ENCODE measurements at places on chromosomes 3 and 15.

GRCh38 chr15:77632534-77633133 lies at the start of gene LINGO1:
TSS of gene LINGO1 (minus strand) at chr15:77632912. CDS start at chr15:77632315, 597 bp downstream.
- DNase-seq: no peak

GRCh38 chr15:92801774-92802464 lies 98.2 kb upstream of the CHD2 start:
- no peak for DNase-seq

- no peak for DNase-seq
Observed at GRCh38 chr3:34411596-34411995, 613.2 kb downstream of the PDCD6IP start.

DNA sequence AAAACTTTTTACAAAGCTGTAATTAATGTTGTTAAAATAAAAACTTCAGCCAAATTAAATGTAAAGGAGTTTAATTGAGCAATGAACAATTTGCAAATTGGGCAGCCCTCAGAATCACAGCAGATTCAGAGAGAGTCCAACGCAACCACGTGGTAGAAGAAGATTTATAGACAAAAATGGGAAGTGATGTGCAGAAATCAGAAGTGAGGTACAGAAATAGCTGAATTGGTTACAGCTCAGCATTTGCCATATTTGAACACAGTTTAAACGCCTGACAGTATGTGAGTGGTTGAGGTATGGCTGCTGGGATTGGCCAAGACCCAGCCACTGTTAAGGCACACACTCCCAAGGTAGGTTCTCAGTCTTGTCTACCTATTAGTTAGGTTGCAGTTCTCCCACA lies 14.4 kb upstream of the PLA2G4D start:
- DNase-seq: no peak

GRCh38 chr3:53288214-53288613 lies 32.4 kb upstream of the TKT start:
- no peak for DNase-seq

DNA sequence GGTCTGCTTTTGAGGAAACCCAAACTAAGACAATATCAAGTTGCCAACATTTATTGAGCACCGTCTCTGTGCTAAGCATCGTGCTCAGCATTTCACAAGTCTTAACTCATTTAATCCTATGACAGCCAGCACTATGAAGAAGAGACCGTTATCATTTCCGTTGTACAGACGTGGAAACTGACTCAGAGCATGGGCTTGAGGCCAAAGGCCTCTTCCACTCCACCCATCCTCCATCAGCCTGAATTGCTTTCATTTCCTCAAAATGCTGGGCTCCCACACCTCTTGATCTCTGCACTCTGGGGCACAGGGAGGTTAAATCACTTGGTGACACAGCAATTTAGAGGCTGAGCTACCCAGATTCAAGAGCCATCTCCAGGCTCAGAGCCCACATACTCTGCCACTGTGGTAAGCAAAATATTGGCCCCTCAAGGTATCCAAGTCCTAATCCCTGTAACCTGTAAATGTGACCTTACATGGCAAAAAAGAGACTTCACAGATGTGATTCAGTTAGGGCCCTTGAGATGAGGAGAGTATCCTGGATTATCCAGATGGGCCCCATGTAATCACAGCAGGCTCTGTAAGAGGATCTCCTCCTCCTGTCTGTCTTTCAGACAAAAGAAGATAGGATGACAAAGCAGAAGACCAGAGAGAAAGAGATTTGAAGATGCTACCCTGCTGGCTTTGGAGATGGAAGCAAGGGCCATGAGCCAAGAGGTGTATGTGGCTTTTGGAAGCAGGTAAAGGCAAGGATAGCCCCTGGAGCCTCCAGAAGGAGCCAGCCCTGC lies 24.3 kb upstream of the FLNB start:
- DNase-seq: peak; percentile 22

- DNase-seq: peak; percentile 4
Observed at GRCh38 chr3:118817748-118818165, 216.9 kb downstream of the IGSF11 start.

DNA sequence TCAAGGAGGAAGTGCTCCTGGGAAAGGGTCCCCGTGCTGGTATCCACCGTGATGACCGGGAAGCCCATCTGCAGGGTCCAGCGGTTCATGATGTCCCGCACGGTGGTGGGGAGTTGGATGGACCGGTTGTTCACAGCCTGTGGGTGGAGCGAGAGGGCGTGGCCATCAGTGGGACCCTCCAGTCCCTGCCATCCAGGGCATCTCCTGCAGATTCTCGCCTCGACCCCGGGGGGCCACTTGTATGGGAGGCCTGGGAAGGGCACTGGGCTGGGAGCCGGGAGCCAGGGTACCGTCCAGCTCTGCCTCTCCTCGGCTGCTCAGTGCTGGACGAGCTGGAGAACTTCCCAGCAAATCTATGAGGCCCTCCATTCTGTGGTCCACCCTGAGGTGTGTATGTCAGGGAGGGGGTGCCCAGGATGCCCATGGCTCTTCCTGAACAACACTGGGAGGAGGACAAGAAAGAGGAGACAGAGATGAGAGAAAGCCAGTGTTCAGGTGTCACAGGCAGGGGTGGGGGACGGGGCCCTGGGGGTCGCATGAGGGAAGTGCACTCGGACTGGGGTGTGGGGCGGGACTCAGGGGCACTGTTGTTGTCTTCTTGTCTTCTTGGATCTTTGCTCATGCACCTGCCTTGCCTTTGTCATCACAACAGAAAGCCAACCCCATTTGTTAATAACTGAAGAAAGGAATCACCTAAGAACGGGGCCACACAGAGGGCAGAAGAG lies 13.0 kb downstream of the ANPEP start:
- no peak for DNase-seq

DNA sequence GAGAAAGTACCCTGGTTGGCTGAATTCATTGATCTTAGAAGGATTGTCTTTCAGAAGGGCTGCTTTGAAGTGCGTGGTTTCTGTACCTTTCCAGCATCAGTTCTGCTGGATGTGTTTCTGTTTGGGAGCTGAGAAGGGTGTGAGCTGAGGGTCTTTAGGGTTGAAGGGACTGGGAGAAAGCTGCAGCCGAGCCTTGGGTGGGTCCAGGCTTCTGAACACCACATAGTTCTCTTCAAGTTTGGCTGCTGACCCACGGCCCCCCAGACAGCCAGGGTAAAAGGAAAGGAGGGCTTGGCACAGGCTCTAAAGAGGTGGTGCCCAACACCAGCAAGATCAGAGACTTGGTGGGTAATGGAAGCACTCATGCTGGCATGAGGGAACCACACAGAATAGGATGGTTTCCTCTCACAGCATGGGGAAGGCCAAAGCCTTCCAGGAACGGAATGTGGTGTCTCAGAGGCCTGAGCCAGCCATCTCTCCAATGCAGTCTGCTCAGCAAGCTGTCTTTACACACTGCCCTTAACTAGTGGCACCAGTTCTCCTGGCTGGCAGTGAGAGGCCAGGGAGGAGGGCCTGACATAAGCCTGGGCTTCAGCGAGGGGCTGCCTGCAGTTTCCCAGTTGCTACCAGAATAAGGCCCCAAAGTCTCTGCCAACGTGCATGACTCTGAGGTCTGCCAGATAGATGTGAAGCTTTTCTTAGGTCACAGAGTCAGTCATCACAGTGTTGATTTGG lies 239.0 kb upstream of the TRIM42 start:
- no peak for DNase-seq

- no peak for DNase-seq
Observed at GRCh38 chr15:101372960-101373525, 78.0 kb upstream of the SNRPA1 start.

DNA sequence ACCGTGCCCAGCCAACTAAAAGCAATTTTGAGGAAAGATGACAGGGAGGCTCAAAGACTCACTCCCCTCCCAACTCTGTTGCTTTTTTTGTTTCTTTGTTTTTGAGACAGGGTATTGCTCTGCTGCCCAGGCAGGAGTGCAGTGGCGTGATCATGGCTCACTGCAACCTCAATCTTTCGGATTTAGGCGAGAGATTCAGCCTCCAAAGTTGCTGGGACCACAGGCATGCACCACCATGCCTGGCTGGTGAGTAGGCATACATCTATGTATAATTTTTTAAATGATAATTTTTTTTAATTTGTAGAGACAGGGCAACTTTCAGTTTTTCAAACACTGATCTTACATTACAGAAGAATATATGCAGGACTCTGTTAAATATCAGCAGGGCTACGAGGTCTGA lies 15.8 kb upstream of the THUMPD3 start:
- DNase-seq: no peak

DNA sequence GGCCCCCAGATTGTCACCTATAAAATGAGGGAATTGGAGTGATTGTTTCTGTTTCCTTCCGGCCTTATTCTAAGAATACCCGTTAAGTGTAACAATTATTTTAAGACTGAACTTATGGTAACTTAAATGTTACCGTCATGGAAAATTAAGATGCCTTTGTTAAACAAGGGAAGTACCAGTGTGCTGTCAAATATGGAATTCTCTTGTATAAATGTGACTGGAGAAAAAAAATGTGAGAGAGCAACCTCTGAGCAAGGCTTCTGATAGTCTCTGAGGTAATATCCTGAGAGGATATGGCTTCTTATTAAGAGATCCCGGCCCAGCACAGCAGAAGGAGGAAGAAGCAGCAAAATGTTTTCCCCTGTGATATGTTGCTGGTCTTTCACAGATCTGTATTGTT lies 480.7 kb upstream of the ADAMTS9 start:
- no peak for DNase-seq

DNA sequence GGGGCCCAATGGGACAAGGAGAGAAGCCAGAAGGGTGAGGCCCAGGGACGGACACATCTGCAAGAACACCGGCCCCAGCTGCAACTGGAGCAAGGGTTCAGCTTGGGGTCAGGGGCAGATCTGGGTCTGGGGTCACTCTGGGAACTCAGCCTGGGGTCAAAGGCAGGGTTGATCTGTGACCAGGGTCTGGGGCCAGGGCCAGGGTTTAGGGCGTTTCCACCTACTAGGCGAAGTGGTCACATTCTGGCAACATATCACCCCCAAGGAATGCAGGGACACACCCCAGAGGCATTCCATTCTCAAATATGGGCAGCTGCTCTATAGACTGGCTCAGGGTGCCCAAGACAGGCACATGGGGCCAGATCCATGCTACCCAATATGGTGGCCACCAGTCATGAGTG lies 9.0 kb downstream of the UROC1 start:
- no peak for DNase-seq

DNA sequence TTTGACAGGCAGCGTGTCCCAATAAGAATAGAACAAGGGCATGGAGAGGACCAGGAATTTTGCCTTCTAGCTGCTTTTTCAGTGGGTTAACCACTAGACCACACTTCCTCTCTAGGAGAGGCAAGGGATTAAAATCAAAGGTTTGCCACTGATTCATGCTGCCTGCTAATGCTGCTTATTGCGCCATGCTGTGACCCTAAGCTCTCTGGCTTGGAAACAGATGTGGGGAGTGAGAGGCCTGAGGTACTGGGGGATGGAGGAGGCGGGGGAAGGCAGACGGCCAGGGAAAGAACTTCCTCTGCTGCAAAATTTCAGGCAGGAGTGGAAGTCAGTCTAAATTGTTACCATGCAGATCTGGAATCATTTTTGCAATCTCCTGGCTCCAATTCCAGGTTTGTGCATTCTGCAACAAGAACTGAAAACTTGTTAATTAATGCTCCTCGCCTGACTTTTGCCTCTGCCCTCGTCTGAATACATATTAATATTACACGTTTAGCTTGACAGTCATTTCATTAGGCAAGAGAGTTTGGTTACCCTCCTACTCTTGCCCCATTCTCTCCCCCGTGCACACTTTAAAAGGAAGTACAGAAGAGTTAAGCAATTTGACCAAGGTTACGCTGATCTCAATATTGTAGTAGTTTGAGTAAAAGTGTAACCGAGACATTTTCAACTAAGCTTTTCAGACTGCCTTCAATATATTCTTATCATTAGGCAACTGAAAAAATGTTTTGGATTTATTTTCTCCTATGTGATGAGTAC lies 121.7 kb upstream of the SPRED1 start:
- no peak for DNase-seq

- DNase-seq: no peak
Observed at GRCh38 chr3:30508339-30508738, 98.1 kb upstream of the TGFBR2 start.

DNA sequence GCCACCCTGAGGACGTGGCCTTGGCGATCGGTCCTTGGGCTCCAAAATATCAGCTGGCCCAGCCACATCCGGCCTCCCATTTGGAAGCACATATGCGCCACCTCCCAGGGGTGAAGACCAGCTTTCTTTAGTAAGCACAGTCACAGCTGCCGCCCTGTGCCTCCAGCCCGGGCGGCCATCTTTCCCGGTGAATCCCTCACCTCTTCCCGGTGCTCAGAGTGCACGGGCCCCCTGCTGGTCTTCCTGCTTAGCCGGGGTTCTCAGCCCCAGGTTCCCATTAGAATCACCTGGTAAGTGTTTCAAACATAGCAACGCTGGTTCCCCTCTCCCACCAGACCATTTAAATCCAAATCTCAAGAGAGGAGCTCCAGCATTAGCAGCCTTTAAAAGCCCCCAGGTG lies 232.2 kb downstream of the VPS13C start:
- no peak for DNase-seq

GRCh38 chr15:99976811-99977271 lies 243.6 kb upstream of the LYSMD4 start:
- DNase-seq: no peak

- no peak for DNase-seq
Observed at GRCh38 chr15:80679167-80679803, 15.8 kb upstream of the ABHD17C start.

- no peak for DNase-seq
Observed at GRCh38 chr3:12557473-12558100, 700 bp downstream of the MKRN2 start.

GRCh38 chr3:88385090-88385489 lies 235.3 kb downstream of the C3orf38 start:
- DNase-seq: no peak

- no peak for DNase-seq
Observed at GRCh38 chr3:185530856-185531255, 21.5 kb downstream of the LIPH start.

- no peak for DNase-seq
Observed at GRCh38 chr3:127788451-127788909, 33.8 kb downstream of the MGLL start.

GRCh38 chr3:41176596-41176995 lies 22.7 kb upstream of the CTNNB1 start:
- no peak for DNase-seq

GRCh38 chr3:47398228-47398627 lies 17.4 kb downstream of the PTPN23 start:
- DNase-seq: no peak

DNA sequence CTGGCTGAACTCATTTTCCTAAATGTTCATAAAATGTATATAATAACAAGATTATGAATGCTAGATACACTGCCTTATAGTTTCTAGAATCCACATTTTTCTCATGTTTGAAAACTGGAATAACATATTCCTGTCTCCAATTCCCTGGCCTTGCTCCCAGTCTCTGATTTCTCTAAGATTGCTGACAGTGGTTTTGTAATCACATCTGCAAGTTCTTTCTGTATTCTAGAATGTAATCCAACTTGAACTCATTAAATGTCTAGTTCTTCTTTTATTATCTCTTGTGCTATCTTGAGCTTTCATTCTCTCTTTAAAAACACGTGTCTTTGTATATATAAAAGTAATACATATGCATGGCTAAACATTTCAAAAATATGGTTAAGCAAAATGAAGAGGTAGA lies 215.2 kb upstream of the ADAMTS9 start:
- DNase-seq: no peak

GRCh38 chr3:152206243-152206760 lies 62.4 kb upstream of the MBNL1 start:
- no peak for DNase-seq

GRCh38 chr15:68818769-68819494 lies 1.8 kb downstream of the ANP32A start:
- DNase-seq: peak; percentile 54

All from stimulated activated CD4-positive, alpha-beta T cell treated with anti-CD3 and anti-CD28 coated beads, Interleukin-12 subunit alpha, Interleukin-12 subunit beta, amount 100 ng/mL, for 4 hours (primary cell).